NB4 (cell line): ENCODE measurements at places on chromosomes 12 and 14.

DNA sequence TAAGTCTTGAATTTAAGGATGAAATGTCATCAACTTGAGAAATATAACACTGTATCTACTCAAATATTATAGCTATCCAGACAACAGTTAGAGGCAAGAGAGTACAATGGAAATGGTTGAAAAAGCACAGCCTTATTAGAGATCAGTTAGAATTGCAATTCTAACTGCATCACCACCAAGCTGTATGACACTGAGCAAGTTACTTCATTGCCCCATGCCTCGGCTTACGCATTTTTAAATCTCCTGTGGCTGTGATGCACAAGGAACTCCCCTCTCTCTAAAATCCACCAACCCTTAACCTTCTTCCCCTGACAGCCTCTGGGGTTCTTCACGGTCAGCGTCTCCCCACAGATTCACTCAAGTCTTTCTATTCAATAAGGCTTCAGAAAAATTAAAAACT is 75.1 kb downstream of the MED13L start:
- no peak for DNase-seq

GRCh38 chr14:90235179-90235976 is 21.0 kb upstream of the PSMC1 start:
- DNase-seq: peak; percentile 85

- DNase-seq: no peak
Observed at GRCh38 chr12:110725267-110725666, 17.4 kb downstream of the PPP1CC start.

DNA sequence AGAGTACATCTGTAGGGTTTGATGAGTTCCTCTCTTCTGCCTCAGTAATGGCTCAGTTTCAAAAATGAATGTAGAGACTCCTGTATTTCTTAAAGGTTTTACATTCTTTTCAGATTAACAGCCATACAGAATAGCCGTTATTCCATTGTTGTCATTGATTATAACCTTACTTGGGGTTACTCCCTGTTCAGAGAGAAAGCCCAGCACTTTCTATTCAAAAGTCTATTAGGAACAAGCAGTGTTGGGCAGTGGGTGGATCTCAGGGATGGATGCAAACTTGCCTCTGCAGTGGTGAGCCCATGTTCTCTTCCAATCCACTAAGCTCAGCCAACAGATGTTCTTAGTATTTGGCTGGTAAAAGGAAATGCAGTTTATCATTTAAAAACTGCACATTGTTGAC is 342.6 kb upstream of the E2F7 start:
- DNase-seq: no peak

- no peak for DNase-seq
Observed at GRCh38 chr14:90489916-90490719, 93.3 kb downstream of the CALM1 start.

DNA sequence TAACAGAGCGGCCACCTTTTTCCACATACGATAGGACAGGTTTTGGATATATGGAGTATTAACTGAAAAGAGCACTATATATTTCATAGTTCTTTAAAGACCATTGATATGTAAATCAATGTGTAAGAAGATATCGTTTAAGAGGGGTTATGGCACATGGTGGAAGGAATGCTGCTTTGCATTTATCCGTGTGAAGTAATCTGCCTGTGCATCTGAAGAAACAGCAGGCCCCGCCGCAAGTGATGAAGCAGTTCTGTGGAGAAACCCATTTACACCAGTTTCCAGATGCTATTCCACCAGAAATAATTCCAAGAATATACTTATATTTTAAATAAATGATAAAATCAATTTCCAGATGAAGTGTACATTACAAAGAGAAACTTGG is 72.4 kb downstream of the BICD1 start:
- DNase-seq: no peak

- peak; percentile 73 for DNase-seq
Observed at GRCh38 chr14:61525293-61526011, 169.9 kb upstream of the HIF1A start.

GRCh38 chr12:75545636-75546035 is 34.2 kb upstream of the KRR1 start:
- no peak for DNase-seq

DNA sequence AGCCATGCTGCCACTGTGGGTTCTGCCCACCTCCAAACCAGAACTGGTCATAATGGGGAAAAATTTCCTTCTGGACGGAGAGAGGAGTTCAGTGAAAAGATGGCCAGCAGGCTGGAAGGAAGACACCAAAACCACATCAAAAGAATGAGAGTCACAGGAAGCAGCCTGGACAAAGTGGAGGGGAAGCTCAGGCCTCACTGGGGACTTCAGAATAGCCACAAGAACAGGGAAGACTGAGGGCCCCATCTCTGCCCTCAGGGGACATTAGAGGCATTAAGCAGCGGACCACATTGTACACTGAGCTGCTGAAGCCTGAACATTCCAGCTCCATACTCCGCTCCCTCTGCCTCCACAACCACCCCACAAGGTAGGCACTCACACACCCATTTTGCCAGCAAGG is 119.6 kb upstream of the COCH start:
- DNase-seq: no peak

DNA sequence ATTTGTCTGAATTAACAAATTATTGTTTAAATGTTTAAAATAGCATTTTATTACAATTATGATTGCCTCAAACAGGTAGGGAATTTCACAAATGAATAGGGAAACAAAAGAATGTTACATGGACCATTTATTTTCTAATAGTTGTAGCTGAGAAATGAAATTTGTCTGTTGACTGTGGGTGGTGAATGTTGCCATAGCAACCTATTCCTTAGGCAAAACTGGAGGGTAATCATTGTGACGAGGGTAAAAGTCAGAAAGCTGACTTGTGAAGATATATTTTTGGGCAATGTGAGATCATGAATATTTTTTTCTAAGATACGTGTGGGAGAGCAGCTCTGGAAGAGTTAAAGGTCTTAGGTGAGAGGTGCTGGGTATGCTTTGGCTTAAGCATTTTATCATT is 24.2 kb upstream of the CLEC14A start:
- no peak for DNase-seq

DNA sequence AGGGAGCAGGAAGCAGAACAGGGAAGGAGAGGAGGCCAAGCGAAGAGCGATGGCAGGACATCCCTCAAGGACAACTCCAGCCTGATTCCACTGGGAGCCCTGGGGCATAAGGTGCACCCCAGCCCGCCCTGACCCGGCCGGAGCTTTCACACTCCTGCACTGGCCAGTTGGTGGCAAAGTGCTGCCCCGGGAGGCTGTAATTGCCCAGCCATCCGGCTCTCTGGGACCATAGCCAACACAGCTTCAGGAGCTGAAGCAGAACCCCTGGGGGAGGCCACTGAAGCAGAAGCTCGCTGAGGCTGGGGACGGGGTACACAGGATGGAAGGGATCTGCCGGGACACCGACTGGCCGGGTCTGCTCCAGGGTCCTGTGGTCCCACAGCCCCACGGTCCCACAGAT is 41.9 kb upstream of the BEGAIN start:
- DNase-seq: no peak

DNA sequence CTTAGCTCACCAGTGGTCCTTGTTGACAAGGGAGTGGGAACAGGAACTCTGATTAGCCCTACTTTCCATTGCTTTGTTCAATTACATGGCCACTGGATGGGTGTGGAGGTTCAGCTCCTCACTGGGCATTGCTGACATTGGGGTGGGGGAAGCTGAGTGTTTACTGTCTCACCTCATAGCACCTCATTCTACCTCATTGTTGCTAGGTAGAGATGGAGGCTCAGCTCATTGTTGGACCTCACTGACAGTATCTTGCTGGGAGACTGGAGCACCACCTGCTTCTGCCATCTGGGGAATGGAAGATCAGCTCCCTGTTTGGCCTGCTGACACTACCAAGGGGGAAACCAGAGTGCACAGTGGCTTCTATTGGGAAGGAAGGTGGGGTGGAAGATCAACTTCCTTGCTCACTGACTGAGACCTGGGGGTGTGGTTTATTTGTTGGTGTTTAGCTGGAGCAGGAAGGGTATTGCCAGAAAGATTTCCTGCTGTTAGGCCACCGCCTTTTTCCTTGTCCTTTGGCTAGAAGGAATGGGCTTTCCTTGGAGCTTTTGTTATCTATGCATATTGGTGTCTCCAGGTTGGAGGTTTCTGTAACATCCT is 1.3 kb upstream of the OR4E2 start:
- DNase-seq: no peak

GRCh38 chr14:78530078-78530477 is 359.9 kb downstream of the NRXN3 start:
- peak; percentile 45 for DNase-seq

- DNase-seq: no peak
Observed at GRCh38 chr14:37263656-37264236, 66.0 kb downstream of the MIPOL1 start.

DNA sequence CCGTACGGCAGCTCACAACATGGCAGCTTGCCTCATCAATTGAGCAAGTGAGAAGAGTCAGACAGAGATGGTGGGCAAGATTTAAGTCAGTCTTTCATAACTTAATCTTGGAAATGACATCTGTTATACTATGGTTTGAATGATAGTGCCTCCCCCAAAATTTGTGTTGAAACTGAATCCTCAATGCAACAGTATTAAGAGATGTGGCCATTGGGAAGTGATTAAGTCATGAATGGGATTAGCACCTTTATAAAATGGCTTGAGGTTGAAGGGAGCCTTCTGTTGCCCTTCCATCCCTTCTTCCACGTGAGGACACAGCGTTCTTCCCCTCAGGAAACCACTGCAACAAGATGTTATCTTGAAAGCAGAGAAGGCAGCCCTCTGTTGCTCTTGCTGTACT is 124.2 kb downstream of the C12orf75 start:
- no peak for DNase-seq

GRCh38 chr12:108832730-108833354 is 24.5 kb downstream of the SSH1 start:
- DNase-seq: no peak

DNA sequence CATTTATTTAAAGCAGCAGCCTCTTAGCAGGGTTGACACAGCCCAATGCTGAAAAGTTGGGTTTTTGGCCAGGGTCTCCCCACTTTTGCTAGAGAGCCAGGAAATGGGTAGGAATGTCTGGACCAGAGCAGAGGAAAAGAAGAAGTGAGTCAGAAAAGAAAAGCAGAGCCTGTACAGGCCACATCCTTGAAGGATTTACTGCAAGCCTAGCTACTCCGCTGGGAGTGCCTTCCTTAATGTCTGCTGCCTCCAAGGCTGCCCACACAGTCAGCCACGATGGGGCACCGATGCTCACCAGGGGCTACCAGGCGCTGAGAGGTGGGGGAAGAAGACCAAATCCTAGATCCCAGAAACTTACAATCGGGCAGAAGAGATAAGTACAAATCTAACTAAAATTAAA is 139.2 kb downstream of the C12orf75 start:
- no peak for DNase-seq

DNA sequence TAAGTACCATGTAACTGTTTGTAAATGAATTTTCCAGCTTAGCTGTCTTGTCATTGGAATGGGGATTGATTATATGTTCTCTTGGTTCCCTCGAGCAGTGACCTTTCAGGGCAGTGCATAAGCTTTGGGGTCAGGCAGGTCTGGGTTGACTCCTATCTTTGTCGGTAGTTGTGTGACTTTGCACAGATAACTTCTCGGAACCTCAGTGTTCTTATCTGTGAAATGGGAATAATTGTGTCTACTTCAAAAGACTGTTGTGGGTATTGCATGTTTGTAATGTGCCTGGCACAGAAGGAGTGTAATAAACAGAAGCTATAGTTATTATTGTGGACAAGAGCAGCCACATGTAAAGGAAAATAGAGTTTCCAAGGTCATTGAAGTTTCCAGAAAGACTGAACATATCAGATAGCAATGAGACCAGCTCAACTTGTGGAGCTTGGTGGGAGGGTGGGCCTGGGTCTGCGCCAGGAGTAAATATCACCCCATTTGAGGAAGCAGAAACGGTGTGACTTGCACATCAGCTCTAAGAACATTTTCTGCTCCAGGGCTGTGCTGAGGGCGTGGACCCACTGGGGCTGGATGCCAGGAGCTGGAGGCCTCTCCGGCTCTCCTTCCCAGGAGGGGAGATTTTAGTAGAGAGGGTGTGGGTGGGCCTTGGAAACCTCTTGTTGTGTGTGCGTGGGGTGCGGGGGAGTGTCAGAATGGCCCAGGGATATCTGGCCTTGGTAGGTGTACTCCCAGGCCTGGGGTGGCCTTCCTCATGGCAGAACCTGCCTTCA is 19.7 kb downstream of the FOS start:
- no peak for DNase-seq

DNA sequence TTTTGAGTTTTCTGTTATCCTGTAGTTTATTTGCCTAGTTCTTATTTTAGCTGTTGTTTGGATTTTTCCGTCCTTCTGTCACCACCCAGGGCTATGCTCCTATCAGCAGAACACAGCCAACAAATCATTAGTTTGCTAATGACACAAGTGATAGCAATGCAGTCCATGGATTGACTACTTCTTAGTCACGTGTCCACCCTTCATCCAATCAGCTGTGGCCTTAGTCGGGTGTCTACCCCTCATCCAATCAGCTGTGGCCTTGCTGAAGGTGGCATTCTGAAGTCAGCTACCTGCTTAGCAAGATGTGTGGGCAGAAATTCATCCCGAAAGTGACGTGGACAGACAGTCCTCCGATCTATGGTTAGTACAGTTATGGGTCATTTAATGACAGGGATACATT is 182.3 kb downstream of the GALC start:
- no peak for DNase-seq

DNA sequence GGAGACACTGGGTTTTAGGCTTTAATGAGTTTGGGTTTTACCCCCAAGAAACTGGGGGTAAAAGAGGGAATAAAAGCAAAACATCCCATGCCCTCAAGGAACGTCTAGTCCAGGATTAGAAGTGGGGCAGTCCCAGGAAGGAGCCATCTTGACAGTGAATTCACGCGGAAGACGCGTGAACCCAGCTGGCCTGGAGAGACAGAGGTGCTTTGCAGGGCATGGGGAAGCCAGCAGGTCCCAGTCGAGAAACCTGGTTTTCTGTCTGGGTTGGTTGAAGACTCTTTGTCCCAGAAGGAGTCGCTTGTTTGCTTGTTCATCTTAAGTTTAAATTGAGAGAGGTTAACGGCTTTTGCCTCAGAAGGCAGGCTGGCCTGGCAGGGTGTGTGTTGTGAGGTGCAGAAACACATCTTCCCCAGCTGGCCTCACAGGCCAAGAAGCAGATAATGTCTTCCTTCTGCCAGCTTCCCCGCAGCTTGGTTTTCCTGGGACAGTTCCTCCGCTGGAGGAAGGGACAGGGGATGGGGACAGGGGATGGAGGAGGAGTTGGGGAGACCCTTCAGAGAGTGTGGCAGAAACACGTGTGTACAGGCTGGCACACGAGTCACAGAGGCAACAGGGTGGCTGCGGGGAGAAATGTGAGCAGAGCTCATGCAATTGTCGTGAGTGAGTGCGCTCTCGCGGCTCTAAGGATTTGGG is 18.5 kb upstream of the CD9 start:
- no peak for DNase-seq

GRCh38 chr12:8564656-8565055 is 24.0 kb upstream of the CLEC4E start:
- no peak for DNase-seq

GRCh38 chr14:27096091-27096490 is 498.3 kb upstream of the NOVA1 start:
- no peak for DNase-seq

GRCh38 chr12:45012749-45013148 is 38.1 kb downstream of the DBX2 start:
- no peak for DNase-seq
